Heart right ventricle (tissue), 16 donors: ENCODE measurements at places on chromosomes 16 and 17. TPM values are rescaled to one million over a fixed set of nuclear protein-coding genes. Genes with fewer than 3 reads are reported as not detected.

DNA sequence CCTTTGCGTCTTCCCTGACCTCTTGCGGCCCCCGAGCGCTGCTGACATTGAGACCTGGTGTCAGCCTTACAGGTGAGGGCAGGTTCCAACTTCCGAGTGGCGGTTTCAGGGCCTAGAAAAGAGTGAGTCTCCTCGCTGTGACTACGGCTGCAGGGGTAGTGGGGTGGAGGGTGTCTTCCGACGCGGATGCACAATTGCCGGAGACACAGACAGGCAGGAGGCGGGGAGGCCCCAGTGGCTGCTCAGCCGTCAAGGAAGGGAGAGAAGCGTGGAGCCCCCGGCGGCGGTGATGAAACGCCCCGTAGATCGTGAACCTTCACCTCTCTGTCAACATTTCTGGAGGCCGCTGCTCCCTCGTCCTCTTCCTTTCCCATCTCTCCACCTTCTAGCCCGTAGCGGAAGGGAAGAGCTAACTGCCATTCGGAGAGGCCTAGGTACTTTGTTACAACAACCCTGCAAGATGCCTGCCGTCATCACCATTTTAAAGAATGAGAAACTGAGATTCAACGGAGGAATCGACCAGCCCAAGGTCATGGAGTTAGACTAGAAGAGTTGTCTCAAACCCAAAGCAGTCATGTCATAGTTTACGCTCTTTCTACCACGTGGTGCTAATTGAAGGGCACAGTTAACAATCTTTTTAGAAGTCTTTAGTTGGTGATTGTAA lies 485 bp downstream of the DNAJA3 start:
- no peaks in the 10 kb centered on the region for H3K27me3 ChIP-seq
- H3K27ac ChIP-seq: peak overlapping the region; percentile 99
- peaks cover 30% of the 10 kb centered on the region for H3K36me3 ChIP-seq

- no peak for DNase-seq
- H3K27me3 ChIP-seq: no peaks in the 10 kb centered on the region
- H3K4me1 ChIP-seq: peaks cover 24% of the 10 kb centered on the region
- H3K36me3 ChIP-seq: no peaks in the 10 kb centered on the region
- H3K4me3 ChIP-seq: no peak overlapping the region
- H3K27ac ChIP-seq: no peak overlapping the region
Observed at GRCh38 chr16:47310792-47311211, 150.1 kb downstream of the ITFG1 start.

DNA sequence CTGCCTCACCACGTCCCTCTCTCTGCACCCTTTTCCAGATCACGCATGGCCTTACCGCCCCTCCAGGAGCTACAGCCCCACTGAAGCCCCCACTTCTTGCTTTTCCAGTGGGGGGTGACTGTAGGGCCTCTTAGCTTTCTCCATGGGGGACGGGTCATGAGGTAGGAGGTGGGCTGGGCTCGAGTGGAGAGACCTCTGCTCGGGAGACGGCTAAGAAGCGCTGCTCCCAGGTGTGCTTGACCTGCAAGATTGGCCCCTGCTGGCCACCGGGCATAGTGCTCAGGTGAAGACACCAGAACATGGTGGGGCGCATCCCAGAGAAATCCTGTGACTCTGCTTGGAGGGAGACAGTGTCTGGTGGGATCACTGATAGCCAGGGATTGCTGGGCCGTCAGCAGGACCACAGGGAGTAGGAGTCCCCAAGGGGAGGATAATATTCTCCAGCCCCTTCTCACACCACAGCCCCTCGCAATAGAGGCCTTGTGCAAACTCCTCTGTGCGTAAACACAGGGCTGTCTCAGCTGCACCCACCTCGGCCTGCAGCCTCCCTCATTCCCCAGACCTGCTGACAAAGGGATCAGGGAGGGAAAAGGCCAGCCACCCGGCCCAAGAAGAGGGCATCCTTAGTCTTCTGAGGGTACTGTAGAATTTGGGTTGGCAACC lies 8.9 kb upstream of the GALK1 start:
- no peak for DNase-seq
- H3K27me3 ChIP-seq: no peaks in the 10 kb centered on the region
- H3K27ac ChIP-seq: no peak overlapping the region
- no peak overlapping the region for H3K4me3 ChIP-seq

GRCh38 chr16:21071741-21072140 lies 78.9 kb downstream of the DNAH3 start:
- no peak overlapping the region for H3K4me3 ChIP-seq
- H3K4me1 ChIP-seq: peaks cover 5% of the 10 kb centered on the region
- H3K36me3 ChIP-seq: no peaks in the 10 kb centered on the region
- DNase-seq: no peak
- H3K27me3 ChIP-seq: no peaks in the 10 kb centered on the region

DNA sequence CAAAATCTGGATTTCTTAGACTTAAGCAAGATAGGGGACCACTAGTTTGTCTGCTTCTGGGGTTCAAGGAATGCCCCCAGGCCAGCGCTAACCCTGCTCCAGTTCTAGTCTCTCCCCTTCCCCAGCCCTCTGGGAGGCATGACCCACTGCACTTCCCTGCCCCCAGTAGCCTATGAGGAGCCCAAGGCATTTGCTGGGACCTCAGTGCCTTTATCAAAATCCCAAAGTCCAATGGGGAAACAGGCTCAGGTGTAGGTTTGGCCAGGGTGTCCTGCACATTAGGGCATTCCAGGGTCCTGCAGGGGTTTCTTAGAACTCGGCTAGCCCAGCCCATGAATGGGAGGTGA lies 1.2 kb downstream of the IL4R start:
- peak overlapping the region; percentile 98 for H3K27ac ChIP-seq
- DNase-seq: no peak
- peak overlapping the region; percentile 95 for H3K4me3 ChIP-seq
- H3K4me1 ChIP-seq: peaks cover 66% of the 10 kb centered on the region
- peaks cover 12% of the 10 kb centered on the region for H3K27me3 ChIP-seq

GRCh38 chr17:9166788-9167187 lies 145.5 kb downstream of the NTN1 start:
- H3K27me3 ChIP-seq: no peaks in the 10 kb centered on the region
- no peak for DNase-seq
- no peak overlapping the region for H3K4me3 ChIP-seq
- H3K4me1 ChIP-seq: no peaks in the 10 kb centered on the region

Gene IKZF3
- total RNA-seq: 0.11 TPM

DNA sequence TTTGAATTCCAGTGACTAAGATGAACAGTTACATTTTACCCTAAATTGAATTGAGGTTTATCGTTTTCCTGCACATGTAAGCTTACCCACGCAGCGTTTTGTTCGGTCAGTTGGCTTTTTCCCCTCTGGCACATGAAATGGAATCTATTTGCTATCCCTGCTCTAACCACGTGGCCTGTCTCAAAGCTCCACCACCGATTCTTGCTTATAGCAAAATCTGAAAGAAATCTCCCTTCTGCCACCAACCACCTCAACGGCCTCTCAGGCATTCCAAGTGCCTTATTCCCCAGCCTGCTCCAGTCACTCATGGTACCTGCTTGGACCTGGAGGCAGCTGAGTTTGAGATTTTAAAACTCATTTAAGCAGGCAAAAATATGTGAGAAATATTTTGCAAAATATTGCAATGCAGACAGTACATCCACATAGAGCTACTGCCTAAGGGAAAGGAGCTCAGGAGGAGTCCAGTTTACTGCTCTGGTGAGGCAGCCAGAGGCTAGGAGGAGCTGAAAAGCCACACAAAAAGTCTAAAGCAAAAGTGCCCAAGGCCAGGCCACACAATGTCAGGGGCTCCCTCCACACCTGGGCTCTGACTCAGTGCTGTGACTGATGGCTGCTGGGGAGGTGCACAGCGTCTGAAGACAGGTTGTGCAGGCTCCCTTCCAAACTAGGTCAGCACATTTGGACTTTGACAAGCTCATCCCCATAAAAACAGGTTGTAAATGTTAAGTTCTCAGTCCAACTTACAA lies 26.4 kb downstream of the ARHGAP17 start:
- peak overlapping the region; percentile 75 for H3K27ac ChIP-seq
- no peaks in the 10 kb centered on the region for H3K36me3 ChIP-seq
- DNase-seq: no peak
- H3K27me3 ChIP-seq: no peaks in the 10 kb centered on the region
- H3K4me3 ChIP-seq: peak overlapping the region; percentile 17

GRCh38 chr16:26983426-26983825 lies 83.3 kb upstream of the C16orf82 start:
- no peak overlapping the region for H3K4me3 ChIP-seq
- H3K27me3 ChIP-seq: peaks cover 13% of the 10 kb centered on the region
- DNase-seq: no peak
- H3K4me1 ChIP-seq: no peaks in the 10 kb centered on the region

- H3K27ac ChIP-seq: no peak overlapping the region
- peaks cover 66% of the 10 kb centered on the region for H3K36me3 ChIP-seq
- H3K27me3 ChIP-seq: no peaks in the 10 kb centered on the region
- no peaks in the 10 kb centered on the region for H3K4me1 ChIP-seq
- no peak overlapping the region for H3K4me3 ChIP-seq
Observed at GRCh38 chr16:1579214-1579613, 32.7 kb downstream of the IFT140 start.

Gene KDM6B
- 23.8 TPM for total RNA-seq

DNA sequence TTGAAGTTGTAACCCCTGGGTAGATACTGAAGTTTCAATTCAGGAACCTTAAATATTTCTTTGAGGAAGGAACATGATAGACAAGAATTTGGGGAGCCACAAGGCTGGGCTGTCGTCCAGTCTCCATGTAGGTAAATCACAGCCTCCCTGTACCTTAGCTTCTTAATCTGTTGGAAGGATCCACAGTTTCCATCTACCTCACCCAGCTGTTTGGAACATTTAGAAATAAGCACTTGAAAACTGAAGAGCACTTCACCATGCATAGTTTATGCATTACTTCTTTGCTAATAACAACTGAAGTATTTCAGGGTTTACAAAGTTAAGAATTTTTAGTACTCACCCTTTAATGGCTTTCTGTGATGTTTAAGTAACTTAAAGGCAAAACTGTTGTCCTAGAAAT lies 17.2 kb downstream of the TXNDC11 start:
- H3K27me3 ChIP-seq: no peaks in the 10 kb centered on the region
- H3K36me3 ChIP-seq: peaks cover 17% of the 10 kb centered on the region
- DNase-seq: no peak
- no peaks in the 10 kb centered on the region for H3K4me1 ChIP-seq
- no peak overlapping the region for H3K4me3 ChIP-seq

Gene NPIPA2
- 1.1 TPM for total RNA-seq

- DNase-seq: no peak
- H3K27me3 ChIP-seq: no peaks in the 10 kb centered on the region
- H3K4me1 ChIP-seq: peaks cover 35% of the 10 kb centered on the region
- no peaks in the 10 kb centered on the region for H3K36me3 ChIP-seq
- H3K27ac ChIP-seq: no peak overlapping the region
- no peak overlapping the region for H3K4me3 ChIP-seq
Observed at GRCh38 chr17:47213540-47213939, 4.4 kb downstream of the MYL4 start.

Gene SLC38A8
- not detected for total RNA-seq

Gene PMP22
- 99.1 TPM for total RNA-seq

DNA sequence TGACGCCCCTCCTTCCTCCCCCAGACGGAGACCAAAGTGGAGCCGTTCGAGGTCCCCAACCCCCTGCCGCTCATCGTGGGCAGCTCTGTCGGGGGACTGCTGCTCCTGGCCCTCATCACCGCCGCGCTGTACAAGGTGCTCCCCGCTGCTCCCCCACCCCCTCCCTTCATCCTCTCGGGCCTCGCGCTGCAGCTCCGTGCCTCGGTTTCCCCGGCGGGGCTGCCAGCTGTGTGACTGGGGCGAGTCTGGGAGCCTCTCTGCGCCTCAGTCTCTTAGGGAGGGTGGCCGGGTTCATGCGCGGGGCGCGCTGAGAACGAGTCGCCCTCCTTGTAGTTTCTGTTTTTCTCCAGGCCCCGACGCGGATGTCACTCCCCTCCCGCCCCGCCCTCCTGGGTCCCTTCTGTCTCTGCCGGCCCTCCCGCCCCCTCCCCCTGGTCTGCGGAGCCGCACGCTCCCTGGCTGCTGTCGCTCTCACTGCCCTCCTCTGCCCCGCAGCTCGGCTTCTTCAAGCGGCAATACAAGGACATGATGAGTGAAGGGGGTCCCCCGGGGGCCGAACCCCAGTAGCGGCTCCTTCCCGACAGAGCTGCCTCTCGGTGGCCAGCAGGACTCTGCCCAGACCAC lies 23.7 kb upstream of the ITGAX start:
- H3K36me3 ChIP-seq: no peaks in the 10 kb centered on the region
- peaks cover 83% of the 10 kb centered on the region for H3K27me3 ChIP-seq
- no peaks in the 10 kb centered on the region for H3K4me1 ChIP-seq

Gene KRT39
- total RNA-seq: not detected
